ENCODE measurements at places on chromosomes 4 and X.

GRCh38 chr4:137226221-137226620 lies 306.1 kb downstream of the PCDH18 start:
- no peak for DNase-seq

GRCh38 chr4:16136827-16137226 lies 53.0 kb upstream of the PROM1 start:
- no peak for DNase-seq

- no peak for DNase-seq
Observed at GRCh38 chrX:41350976-41351569, 17.1 kb downstream of the DDX3X start.

- DNase-seq, result no peak
Observed at GRCh38 chr4:181523973-181524372, 719.2 kb upstream of the TENM3 start.

DNA sequence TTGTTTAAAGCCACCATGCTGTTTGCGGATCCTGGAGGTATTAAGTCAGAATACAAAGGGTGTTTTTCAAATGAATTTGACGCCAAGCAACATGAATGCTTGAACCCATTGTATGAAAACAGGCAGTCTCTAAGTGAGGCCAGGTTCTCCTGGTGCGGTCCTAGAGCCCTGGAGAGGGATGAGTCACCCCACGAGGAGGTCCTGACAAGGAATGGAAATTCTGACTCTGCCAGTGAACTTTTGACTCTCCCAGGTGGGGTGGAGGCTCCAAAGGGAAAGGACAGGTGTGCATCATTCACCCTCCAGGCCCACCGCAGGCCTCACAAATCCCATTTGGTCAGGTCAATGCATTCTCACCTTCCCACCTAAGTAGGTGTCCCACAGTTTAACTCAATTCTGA lies 1.5 kb downstream of the TRIM2 start:
- no peak for DNase-seq

GRCh38 chrX:30488092-30488491 lies 89.5 kb downstream of the TASL start:
- no peak for DNase-seq

GRCh38 chrX:24392709-24393108 lies 32.3 kb downstream of the SUPT20HL1 start:
- no peak for DNase-seq

- DNase-seq, result no peak
Observed at GRCh38 chrX:17020851-17021821, 74.7 kb downstream of the REPS2 start.

DNA sequence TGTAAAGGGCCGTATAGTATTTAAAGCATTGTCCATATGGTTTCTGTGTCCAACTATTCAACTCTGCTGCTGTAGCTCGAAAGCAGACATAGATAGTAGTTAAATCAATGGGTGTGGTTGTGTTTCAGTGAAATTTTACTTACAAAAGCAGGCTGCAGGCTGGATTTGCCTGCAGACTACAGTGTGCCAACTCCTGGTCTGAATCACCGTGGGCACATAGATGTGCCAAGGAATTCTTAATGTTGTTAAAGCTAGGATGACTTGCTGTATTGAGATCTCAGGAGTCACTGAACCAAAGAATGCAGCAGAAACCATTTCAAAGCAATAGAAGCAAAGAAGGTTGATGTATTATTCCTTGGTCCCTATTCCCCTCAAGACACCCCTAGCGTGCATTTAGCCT lies 379.0 kb downstream of the STIM2 start:
- no peak for DNase-seq

GRCh38 chr4:41281038-41281634 lies 24.4 kb downstream of the UCHL1 start:
- DNase-seq, result peak; percentile 25

DNA sequence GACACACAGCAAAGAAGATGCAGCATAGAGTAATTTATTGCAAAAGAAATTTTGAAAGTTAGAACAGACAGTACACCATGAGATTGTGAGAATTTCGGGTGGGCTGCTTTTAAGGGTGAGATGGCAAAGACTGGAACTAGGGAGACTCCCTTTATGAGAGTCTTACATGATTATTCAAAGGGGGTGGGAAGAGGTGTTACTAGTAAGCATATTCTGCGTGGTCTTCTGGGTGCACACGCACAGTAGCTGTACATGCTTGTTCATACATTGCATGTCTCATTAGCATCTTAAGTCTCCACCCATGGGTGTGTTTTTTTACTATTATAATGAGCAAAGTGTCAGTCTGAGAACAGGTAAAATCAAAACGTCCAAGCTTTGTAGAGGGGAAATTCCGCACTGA lies 49.4 kb upstream of the USP38 start:
- no peak for DNase-seq

DNA sequence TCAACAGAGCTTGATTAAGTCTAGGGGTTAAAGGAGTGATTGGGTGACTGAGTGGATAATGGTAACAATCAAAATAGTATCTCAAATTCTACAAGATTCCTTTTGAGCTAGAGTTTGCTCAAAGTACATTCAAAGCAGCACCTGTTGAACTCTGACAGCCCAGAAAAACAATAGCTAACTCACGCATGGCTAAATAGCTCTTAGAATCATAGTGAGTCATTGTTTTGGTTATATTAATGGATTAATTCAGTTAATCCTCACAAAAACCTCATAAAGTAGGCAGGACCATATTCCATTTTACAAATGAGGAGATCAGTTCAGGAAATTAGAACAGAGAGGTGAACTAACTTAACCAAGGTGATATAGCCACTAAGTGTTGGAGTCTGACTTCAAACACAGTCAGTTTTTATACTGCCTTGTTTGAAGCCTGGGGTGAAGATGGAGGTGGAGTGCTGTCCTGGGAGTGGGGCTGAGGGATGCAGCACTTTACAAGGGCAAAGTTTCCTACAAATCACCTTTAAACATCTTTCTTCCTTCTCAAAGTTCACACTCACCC lies 35.9 kb upstream of the PPM1K start:
- DNase-seq, result no peak

DNA sequence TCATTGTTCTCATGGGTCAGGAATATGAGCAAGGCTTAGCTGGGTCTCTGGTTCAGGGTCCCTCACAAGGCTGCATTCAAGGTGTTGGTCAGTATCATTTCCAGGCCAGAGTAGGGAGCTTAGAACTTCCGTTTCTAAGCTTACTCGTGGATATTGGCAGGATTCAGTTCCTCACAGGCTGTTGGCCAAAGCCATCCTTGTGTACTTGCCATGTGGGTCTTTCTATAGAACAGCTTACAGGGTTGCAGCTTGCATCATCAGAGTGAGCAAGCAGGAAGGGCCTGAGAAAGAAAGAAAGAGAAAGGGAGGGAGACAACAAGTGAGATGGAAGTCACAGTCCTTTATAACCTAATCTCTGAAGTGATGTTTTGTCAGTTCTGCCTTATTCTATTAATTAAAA lies 5.1 kb upstream of the LIMCH1 start:
- DNase-seq, result no peak

GRCh38 chrX:545452-545885 lies 85.1 kb upstream of the SHOX start:
- DNase-seq, result no peak

GRCh38 chr4:152437561-152437960 lies 98.3 kb downstream of the FBXW7 start:
- DNase-seq, result no peak

DNA sequence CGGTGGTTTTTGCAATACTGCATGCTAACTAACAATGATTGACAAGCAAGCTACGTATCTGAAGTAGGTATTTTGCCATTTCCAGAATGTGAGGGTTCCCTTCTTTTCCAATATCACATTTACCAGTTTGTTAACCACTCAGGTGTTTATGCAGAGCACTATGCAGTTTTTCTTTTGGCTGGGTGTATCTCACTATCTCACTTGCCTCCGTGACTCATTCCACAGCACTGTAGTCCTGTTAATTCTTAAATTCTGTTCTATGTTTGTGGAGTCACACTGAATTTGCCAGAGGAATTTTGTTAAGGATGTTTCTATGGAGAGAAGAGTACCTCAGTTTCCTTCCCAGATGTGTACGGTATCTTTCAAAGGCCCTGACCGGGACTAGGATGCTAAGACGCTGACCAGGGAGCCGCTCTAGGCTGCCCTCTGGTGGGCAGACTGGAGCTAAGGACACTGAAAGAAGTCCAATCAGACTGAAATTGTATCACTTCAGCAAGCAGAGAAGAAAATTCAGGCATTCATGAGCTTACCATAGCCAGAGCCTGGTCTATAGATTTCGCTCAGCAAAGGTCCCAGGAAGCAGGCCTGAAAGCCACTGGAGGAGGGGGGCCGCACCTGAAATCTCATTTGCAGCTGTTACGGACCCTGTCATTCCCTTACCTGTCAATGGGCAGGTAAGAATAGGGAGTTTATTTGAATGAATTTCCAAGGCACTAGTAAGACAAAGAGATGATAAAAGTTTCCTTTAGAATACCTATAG lies 388.4 kb upstream of the SPOCK3 start:
- DNase-seq, result peak; percentile 62

GRCh38 chrX:56029691-56030090 lies 202.5 kb upstream of the KLF8 start:
- DNase-seq, result no peak

GRCh38 chr4:187999406-187999932 lies 3.9 kb downstream of the ZFP42 start:
- DNase-seq, result no peak

GRCh38 chr4:147957446-147957845 lies 225.6 kb downstream of the ARHGAP10 start:
- no peak for DNase-seq

GRCh38 chr4:30847167-30847566 lies 127.0 kb downstream of the PCDH7 start:
- no peak for DNase-seq

DNA sequence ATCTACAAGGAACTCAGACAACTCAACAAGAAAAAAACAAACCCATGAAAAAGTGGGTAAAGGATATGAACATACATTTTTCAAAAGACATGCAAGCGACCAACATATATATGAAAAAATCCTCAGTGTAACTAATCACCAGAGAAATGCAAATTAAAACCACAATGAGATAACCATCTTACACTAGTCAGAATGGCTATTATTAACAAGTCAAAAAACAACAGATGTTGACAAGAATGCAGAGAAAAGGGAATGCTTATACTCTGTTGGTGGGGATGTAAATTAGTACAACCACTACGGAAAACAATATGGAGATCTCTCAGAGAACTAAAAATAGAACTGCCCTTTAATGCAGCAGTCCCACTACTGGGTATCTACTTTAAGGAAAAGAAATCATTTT lies 12.1 kb downstream of the NIPAL1 start:
- no peak for DNase-seq

DNA sequence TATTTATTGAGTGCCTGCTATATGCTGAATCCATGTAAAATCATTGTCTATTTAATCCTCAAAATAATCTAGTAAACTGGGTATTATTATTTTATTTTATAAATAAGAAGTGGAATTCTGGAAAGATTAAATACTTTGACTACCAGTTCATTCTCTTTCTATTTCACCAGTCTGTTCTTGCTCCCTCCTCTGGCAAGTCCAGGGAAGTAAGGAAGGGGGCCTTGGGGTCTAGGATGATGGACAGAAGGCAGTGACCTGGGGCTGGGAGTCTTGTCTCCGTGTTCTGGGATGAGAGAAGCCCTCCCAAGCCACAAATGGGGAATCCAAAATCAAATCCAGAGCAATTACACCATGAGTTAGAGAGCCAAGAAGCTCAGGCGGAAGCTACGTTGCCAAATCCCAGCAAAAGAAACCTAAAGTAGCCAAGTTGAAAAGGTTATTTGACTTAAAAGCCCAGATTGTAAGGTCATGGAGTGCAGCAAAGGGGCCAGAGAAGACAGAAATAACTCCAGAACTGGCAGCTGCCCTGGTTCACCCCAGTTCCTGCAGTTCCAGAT lies 28.3 kb upstream of the PARM1 start:
- DNase-seq, result no peak

DNA sequence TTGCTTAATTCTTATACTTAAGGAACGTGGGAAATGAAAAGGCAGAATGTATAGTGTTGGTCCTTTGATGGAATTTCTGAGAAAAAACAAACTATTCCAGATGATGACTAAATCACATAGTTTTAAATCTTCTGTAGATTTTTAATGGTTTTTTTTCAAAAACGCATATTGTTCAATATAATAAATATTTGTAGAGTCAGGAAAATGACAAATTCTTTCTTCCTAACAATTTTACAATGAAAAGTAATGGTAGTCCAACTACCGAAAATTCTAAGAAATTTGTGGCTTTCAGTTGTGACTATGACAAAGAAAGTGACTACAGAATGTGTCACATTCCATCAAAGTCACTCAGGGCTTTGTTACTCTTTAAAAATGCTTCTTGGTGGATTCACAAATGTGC lies 164.8 kb upstream of the PITX2 start:
- DNase-seq, result no peak

GRCh38 chrX:24676403-24677024 lies 17.2 kb upstream of the POLA1 start:
- DNase-seq, result no peak

DNA sequence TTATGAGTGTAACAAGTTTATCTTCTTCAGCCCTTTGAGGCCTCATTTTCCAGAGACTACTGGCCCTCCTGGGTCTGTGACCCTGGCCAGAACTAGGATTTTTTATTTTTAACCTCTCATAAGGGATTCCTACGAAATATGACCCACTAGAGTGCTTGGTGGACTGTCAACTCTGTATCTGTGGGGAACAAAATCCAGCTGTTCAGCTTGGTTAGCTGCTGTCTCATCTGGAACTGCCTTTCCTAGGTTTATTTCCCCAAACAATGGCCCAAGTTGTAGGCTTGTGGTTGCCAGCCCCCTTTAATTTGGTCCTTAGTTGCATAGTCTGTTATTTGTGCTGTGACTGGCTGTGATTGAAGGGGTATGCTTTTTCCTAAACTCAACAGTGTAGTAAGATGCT lies 56.2 kb downstream of the NHS start:
- DNase-seq, result no peak

GRCh38 chrX:129719268-129719667 lies 19.5 kb upstream of the XPNPEP2 start:
- DNase-seq, result no peak

DNA sequence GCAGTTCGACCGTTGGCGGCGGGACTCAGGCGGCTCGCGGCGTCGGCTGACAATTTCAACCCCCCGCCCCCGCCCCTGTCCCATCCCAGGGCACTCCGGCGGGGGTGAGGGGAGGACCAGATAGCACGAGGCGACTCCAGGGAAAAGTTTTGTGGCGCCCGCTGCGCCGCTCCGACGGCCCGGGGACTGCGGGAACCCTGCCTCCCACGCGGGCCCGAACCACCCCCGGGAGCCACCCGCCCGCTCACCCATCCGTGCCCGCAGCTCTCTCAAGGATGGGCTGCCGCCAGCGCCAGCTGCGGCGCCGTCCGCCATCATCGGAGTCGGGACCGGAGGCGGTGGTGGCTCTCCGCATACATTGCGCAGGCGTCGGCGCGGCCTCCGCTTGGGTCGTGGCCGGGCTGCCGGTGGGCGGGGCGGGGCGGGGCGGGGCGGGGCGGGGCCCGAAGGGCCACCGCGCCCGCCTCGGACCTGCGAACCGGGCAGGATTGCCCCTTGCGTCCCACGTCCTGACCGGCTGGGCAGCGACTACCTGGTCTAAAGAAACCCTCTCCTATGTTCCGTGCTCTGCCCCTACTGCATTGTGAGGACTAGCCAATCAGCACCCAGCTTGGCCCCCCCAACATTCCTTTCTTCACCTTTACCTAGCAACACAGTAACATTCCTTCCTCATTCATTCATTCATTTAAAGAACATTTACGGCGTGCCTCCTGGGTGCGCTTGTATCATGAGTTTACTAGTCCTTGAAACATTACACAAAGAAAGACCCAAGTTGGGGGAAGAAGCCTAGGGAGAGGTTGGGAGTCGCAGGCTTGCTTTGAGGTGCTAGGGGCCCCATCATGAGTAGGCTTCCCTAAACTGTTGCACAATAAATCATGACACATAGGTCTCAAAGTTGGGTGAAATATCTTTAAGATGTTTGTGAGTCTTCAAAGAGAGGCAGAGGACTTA lies at the start of gene MAP7D3:
MAP7D3 (minus strand) TSS at position 360 of the 951 bp plus-strand sequence; CDS start at position 318, 42 bp downstream.
- peak; percentile 44 for DNase-seq

- no peak for DNase-seq
Observed at GRCh38 chr4:138572007-138572406, 329.9 kb upstream of the SLC7A11 start.
